ENCODE measurements at places on chromosomes 7 and 10.
A peak's percentile ranks its signal among the peaks of the same experiment; 100 is the strongest.

GRCh38 chr7:94444813-94445212 lies 50.1 kb downstream of the COL1A2 start:
- DNase-seq, result no peak

- DNase-seq, result no peak
Observed at GRCh38 chr10:17396004-17396403, 58.4 kb downstream of the ST8SIA6 start.

DNA sequence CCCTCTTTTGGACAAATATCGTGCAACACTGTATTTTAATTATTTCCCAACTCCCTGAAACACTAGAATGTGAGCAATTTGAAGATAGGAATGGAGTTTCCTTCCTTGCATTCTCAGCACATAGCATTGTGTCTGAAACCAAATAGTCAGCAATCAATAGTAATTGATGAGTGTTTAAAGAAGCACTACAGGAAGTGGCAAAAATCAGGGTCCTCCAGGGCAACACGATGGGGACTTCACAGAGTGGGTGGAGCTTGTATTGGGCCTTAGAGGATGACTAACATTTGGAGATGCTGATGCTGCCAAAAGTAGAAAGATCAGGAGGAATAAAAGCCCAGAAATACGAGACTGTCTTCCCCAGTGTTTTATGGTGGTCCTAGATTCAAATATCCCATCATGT lies 94.9 kb downstream of the NPSR1 start:
- no peak for DNase-seq

DNA sequence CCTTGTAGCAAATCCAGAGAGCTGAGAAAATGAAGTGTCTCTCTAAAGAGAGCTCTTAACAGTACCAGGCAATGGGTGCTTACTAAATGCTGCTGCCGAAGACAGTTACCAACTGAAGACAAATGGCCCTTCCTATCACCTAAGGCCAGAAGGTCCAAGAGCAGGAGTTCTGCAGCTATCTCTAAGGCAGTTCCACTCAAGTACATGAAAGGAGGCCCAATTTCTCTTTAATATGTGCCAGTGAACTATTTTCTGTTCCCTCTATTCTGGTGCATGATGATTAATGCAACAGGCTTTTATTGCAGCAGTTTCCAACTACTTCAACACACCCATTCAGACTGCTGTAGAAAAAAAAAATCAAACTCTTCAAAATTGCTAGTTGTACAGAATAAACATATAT lies 122.5 kb downstream of the SLC25A13 start:
- no peak for DNase-seq

- no peak for DNase-seq
Observed at GRCh38 chr7:73865738-73866445, 4.9 kb downstream of the TMEM270 start.

DNA sequence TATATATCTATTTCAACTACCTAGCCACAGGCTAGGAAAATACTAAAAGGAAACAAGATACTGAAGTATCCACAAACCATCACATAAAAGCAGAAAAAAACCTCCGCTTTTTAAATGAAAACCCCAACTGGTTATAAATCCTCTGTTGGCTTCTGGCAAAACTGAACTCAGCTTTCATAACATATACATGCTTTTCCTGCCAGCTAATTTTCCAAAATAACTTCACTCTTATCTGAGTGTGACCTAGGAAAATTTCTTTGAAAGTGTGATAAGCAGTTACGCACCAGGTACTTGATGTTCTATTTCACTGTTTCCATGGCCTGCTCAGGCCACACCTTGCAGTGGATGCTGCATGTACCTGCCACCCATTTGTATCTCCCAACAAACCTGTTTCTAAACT lies 11.8 kb downstream of the FAM3C start:
- no peak for DNase-seq

DNA sequence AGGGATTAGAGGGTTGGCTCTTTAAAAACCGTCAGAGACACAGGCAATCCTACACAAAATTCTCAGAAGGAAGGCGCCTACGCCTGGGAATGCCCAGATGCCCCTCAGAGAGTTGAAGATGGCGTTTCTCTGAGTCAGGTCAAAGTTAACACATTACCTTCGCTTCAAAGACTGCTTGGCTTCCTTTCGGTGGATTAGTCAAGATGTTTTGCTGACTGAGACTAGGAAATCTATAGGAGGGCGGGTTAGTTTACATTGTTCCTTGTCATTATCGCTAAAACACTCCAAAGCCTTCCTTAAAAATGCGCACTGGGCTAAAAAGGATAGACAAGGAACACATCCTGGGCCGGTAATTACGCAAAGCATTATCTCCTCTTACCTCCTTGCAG lies 995 bp upstream of the CFTR start:
- DNase-seq, result no peak

- peak; percentile 15 for DNase-seq
Observed at GRCh38 chr7:23680414-23681405, 711 bp downstream of the FAM221A start.

GRCh38 chr7:148478551-148478950 lies 112.0 kb upstream of the C7orf33 start:
- DNase-seq, result no peak

DNA sequence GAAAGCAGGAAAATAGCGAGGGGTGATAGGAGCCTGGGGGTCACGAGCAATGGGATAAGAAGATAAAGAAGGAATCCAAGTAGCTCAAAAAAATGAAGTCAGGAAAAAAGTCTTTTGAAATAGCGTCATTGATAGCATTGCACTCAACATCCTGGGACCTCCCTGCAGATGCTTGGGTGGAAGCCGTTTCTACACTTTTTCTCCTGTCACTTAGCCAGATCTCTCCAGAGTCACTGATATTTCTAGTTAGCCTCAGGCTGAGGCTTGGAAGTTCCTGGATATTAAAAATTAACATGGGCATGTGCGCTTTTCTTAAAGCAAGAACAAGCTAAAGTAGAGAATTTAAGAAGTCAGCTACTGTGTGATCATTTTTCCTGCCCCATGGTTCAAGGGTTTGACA lies 39.5 kb upstream of the CHST15 start:
- no peak for DNase-seq

- no peak for DNase-seq
Observed at GRCh38 chr7:136878878-136879277, 10.4 kb downstream of the CHRM2 start.

- DNase-seq, result peak; percentile 68
Observed at GRCh38 chr7:131235489-131236317, 92.0 kb upstream of the MKLN1 start.

DNA sequence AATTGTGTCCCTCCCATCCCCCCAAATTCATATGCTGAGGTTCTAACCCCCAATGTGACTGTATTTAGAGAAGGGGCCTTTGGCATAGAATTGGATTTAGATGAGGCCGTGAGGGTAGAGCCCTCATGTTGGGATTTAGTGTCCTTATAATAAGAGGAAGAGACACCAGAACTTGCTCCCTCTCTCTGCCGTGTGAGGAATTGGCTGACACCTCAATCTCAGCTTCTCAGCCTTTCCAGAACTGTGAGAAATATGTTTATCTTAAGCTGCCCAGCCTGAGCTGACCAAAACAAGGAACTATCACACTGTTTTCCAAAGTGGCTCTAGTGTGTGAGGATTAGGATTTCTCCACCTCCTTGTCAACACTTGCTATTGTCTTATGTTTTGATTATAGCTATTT lies 400.0 kb upstream of the FZD8 start:
- no peak for DNase-seq

DNA sequence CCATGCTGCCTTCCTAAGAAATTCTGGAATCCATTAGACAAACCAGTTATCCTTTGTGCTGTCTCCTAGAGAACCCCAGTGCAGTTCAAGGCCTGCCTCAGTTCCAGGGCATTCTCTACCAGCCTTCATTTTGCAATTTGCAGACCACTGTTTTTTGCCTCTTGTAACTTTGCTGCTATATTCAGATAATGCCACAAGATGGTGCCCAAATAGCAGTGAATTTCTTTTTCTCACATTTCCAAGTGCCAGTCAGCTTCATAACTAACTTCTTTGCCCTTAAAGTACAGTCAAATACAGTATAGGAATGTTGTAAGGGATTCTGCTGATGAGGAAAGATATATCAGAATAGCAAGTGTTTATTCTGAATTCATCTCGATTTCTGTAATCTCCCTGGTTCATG lies 25.2 kb downstream of the LOXL4 start:
- DNase-seq, result no peak

GRCh38 chr7:85833066-85833465 lies 646.2 kb upstream of the SEMA3D start:
- no peak for DNase-seq

DNA sequence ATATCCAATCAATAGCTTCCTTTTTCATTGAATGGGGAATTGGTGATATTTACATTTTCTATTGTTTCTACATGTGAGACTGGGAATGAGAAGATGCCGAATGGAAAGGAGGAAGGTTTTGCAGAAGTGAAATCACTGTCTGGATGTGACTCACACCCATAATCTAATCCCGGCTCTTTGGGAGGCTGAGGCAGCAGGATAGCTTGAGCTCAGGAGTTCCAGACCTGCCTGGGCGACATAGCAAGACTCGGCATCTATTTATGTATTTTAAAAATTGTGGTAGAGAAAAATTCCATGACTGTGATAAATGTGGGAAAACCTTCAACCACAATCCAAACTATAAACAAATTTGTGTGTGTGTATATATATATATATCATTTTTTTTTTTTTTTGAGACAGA lies 10.9 kb upstream of the FIS1 start:
- DNase-seq, result no peak

- no peak for DNase-seq
Observed at GRCh38 chr7:108239501-108240225, 109.5 kb upstream of the LAMB4 start.

- no peak for DNase-seq
Observed at GRCh38 chr10:12965571-12965970, 35.9 kb downstream of the CCDC3 start.

- DNase-seq, result no peak
Observed at GRCh38 chr10:100173035-100173434, 12.8 kb downstream of the ERLIN1 start.

- no peak for DNase-seq
Observed at GRCh38 chr10:71750124-71750841, 23.0 kb downstream of the VSIR start.

- no peak for DNase-seq
Observed at GRCh38 chr7:89809291-89809690, 345.0 kb upstream of the STEAP1 start.

GRCh38 chr10:27671821-27672220 lies 73.8 kb downstream of the MKX start:
- no peak for DNase-seq

- DNase-seq, result peak; percentile 40
Observed at GRCh38 chr7:35725280-35725680, 30.3 kb upstream of the HERPUD2 start.

DNA sequence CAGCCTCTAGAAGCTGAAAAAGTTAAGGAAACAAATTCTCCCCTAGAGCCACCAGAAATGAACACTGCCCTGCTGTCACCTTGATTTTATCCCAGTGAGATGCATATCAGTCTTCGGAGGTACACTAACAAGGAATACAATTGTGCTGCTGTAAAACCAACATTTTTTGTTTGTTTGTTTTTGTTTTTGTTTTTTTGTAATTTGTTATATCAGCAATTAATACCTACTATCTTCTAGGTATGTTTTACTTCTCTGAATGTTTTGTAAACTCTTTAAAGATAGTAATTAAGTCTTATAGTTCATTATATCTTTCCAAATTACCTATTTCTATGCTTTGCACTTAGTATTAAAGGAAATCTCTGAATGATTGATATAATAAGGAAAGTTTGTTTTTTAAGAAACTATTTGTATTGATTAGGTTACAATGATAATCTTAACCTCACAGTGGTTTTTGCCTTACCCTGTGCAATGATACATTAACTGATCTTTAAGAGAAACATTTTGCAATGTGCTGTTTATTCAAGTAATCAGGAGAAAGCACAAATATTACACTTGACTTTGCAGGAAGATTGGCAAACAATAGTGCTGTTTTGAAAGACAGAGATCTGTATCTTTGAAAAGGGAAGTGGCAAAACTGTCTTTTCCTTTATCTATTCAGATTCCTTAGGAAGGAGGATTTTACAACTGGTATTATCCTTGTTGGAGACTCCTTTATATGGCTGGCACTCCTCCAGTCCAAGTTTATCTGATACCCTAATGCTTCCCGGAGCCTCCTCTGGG lies 11.3 kb upstream of the HGF start:
- no peak for DNase-seq

GRCh38 chr7:47982610-47983009 lies 3.2 kb upstream of the HUS1 start:
- no peak for DNase-seq

DNA sequence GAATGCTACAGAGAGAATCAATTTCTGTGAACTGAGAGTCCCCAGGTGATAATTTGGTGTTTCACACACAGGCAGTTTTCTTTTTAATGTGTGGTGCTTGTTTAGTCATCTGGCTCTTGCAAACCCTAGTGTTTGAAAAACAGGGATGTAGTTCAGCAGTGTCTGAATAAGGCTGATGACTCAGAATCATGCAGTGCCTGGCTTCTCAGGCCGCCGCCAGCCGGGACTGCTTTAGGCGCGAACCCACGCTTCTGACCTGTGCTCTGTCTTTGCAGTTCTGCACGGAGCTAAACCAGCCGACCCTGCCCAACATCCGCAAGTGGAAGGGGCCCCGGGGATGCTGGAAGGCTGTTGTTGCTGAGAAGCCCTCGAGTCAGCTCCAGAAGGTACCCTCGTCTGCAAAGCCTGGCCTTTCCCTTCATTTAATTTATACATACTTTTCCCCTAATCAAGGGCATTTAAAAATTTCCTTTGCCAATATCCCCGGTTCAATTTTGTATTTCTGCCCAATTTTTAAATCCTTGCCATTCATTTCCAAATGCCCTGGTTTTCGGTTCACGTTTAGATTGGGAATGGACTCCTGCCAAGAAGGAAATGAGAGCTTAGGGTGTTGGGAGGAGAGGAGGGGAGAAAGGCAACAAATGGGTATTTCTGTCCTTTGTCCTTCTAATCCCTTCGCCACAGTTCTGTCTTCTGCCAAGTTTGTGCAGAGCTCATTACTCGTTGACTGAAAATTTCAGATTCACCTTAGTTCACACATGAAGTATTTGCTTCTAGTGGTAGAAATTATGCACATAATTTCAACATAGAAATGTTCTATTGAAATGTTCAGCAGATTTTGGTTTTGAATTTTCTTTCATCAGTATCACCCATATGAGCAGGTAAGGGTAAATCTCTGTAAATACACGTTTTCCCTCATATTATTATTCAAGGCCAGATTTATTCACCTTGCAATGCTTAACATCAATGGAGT lies 108.5 kb upstream of the ANLN start:
- DNase-seq, result no peak

- DNase-seq, result no peak
Observed at GRCh38 chr7:82362129-82362706, 81.4 kb downstream of the CACNA2D1 start.

- no peak for DNase-seq
Observed at GRCh38 chr7:105389088-105389650, 448 bp upstream of the SRPK2 start.
